Bronchial smooth muscle cell (primary cell): ENCODE measurements at places on chromosomes 6 and 20. TPM values are rescaled to one million over a fixed set of nuclear protein-coding genes. Genes with fewer than 3 reads are reported as not detected.

Gene RHAG
- total RNA-seq: under 0.01 TPM in 1 of 2 replicates, not detected in the other

Gene NR2E1
- total RNA-seq: not detected in 2 replicates

Gene AGPAT1
- 21.9 and 22.2 TPM in 2 replicates for total RNA-seq

Gene CAP2
- total RNA-seq: 0.86 and 1.4 TPM in 2 replicates

Gene TBX18
- 8.2 and 32.6 TPM in 2 replicates for total RNA-seq

Gene OOEP
- total RNA-seq: not detected in 2 replicates

Gene C20orf202
- total RNA-seq: not detected in 2 replicates

Gene BPIFA3
- not detected in 2 replicates for total RNA-seq

Gene TREML1
- total RNA-seq: not detected in 2 replicates

Gene CLDN20
- not detected in 2 replicates for total RNA-seq

Gene DEK
- total RNA-seq: 52.3 and 68.6 TPM in 2 replicates

Gene STMND1
- total RNA-seq: not detected in 2 replicates

Gene SIRPB1
- 0.17 and 0.79 TPM in 2 replicates for total RNA-seq

Gene LY6G6D
- total RNA-seq: 0.47 TPM in 1 of 2 replicates, not detected in the other

Gene TMEM200A
- 26.3 and 31.3 TPM in 2 replicates for total RNA-seq

Gene KCNG1
- 5.5 and 10.6 TPM in 2 replicates for total RNA-seq

Gene SPATA25
- total RNA-seq: 1.4 and 2.0 TPM in 2 replicates

Gene FILIP1
- 0.16 and 0.52 TPM in 2 replicates for total RNA-seq

Gene MAN1A1
- total RNA-seq: 53.1 and 62.7 TPM in 2 replicates

Gene RUNX2
- 0.52 and 1.3 TPM in 2 replicates for total RNA-seq

Gene TRIM31
- total RNA-seq: not detected in 2 replicates

Gene CLIC5
- total RNA-seq: not detected in 2 replicates

Gene ENPP5
- under 0.01 TPM in 1 of 2 replicates, not detected in the other for total RNA-seq

Gene SLC26A8
- under 0.01 TPM in 1 of 2 replicates, not detected in the other for total RNA-seq

Gene CYP21A2
- under 0.01 TPM in 1 of 2 replicates, not detected in the other for total RNA-seq

Gene DPPA5
- total RNA-seq: not detected in 2 replicates

Gene SPO11
- not detected in 2 replicates for total RNA-seq

Gene LIN28B
- not detected in 2 replicates for total RNA-seq

Gene MAPK13
- total RNA-seq: 5.2 and 10.2 TPM in 2 replicates

Gene TUBE1
- total RNA-seq: 13.6 and 13.7 TPM in 2 replicates

Gene C20orf144
- under 0.01 and 0.16 TPM in 2 replicates for total RNA-seq

Gene SLC35D3
- not detected in 2 replicates for total RNA-seq

Gene SNTA1
- 24.6 and 28.5 TPM in 2 replicates for total RNA-seq

Gene MDC1
- total RNA-seq: 2.4 and 3.2 TPM in 2 replicates

Gene EDEM2
- total RNA-seq: 79.8 and 155 TPM in 2 replicates
